DMS79 (cell line): ENCODE measurements at places on chromosomes 2 and 18.
A peak's percentile ranks its signal among the peaks of the same experiment; 100 is the strongest.

DNA sequence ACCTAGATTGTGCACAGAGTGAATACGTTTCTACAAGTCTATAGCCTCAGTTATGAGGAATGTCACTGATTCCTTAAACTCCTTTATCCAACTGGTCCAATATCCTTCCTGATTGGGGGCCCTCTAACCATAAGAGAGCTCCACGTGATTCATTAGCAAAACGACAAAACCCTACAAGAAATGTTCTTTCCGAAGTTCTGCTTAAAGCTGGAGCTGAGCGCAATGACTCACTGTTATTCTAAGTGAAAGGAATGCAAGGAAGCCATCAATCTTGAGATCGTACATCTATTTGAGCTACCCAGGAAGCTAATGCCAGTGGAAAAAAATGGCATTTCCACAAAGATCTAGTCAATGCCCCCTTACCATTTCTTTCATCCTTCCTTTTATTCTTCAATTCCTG is 354.9 kb upstream of the CDH20 start:
- DNase-seq: no peak

DNA sequence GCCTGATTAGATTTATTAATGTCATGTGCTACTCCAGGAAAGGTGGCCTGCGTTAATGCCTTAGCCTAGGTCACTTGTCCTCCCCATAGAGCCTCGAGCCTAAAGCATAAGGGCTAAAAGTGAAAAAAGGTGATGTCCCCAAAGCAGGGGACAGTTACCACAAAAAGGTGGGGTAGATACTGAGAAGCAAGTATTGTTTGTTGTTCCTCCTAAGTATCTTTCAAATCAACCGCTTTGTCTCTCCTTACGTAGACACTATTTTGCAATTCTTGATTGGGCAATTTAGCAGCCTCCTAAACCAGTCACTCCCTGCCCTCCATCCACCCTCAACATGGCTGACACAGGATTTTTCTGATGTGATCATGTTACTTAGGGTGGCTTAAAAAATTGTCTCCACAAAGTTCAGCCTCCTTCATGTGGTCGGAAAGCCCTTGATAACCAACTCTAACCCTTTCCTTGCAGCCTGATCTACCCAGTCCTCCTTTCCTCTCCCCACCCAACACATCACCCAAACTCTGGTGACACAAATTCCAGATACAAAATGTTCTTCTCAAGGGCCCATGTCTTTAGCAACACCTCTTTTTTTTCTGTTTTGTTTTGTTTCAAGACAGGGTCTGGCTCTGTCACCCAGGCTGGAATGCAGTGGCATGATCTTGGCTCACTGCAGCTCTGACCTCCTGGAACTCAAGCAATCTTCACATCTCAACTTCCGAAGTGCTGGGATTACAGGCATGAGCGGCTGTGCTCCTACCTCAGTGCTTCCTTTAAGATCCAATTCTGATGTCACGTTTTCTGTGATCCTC is 6.9 kb downstream of the INHA start:
- no peak for DNase-seq

GRCh38 chr2:178193823-178194599 is at the start of gene OSBPL6:
OSBPL6 (plus strand) TSS chr2:178194512; CDS start chr2:178306185, 111,673 bp downstream.
- peak; percentile 67 for DNase-seq

DNA sequence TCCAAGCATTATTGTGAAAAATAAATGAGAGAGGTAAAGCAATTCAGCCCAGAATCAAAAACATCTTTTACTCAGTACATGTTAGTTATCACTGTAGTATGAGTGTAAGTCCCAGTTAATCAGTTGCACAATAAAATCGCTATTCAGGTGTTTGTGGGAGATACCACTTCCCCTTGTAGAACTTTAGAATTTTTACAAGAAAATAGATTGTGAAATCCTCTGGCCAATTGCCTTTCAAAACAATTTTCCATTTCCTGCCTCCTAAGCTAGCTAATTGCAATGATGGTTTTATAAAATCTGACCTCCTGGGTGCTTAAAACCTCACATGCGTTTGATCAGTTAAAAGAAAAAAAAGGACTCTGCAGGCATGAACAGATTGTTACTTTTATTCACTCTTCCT is 332.5 kb downstream of the PID1 start:
- DNase-seq: no peak

DNA sequence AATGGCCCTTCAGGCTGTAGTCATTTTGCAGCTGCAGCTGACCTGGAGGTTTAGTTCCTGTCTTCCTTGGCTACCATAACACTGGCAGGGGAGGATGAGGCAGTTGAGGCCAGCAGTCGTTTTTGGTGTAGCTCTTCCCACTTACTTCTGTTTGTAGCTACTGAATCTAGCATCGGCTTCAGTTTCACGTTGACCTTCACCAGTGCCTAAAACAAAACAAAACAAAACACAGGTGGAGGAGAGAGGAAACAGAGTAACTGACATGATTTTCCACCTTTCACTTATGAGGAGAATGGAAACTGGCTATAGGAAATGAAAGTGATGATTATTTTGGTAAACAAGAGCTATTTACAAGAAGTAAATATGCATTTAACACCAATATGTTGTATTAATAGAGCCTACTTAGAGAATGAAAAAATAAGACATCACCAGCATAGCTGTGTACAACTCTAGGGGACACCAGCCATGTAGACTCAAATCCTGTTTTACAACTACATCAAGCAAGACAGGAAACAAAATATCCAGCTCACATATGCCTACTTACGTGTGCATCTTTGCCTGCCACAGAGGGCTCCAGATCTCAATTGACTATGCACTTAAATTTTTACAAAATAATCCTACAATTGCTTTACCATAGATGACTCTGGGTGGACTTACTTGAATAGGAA is 236.9 kb downstream of the AGPS start:
- DNase-seq: no peak

DNA sequence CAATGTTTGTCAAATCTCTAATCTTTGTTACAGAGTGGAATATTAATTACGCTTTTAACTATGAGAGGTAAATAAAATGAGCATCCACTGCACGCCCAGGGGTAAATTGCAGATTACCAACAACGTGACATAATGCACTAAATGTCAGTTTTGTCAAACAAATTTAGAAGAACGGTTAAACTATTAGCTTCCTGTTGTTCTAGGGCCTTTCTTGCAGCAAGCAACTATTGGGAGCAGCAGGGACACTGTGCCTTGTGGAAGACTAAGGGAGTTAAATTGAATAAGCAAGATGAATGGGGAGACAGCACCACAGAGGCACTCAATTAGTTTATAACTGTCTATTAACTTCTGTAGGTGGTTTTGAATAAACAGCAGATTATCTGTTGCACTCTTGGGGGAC is 391.0 kb upstream of the RAB12 start:
- no peak for DNase-seq

- DNase-seq: peak; percentile 10
These were observed 244.0 kb downstream of the DYSF start for GRCh38 chr2:71697106-71698004.

DNA sequence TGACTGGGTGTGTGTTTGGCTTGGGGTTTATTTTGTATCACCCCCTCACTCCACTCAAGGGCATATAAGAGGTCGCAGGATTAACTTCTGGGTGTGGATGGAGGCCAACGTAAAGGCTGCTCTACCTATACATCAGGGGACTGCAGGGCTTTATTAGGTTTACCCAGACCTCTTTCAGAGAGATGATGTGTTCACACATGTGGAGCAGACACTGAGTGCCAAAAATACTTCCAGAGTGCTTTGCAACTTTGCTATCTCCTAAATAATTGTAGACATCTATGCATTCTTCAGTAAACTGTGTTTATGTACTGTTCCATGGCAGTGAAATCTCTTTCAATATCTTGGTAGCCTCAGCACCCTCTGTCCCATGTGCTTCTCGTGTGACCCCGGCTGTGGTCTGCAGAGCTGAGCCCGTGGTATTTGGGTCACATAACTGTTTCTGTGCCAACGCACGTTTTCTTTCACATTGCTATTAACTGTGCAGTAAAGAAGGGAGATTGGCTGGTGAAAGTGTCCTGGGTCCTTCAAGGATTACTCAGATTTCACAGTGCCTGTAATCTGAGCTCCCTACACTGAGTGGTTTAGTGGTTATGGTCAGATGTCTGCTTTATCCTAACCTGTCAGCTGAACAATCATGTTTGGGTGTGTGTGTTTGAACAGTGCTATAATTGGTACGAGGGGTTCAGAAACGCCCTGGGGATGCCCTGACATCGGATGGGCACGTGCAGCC is 208.1 kb downstream of the VAPA start:
- DNase-seq: peak; percentile 26

DNA sequence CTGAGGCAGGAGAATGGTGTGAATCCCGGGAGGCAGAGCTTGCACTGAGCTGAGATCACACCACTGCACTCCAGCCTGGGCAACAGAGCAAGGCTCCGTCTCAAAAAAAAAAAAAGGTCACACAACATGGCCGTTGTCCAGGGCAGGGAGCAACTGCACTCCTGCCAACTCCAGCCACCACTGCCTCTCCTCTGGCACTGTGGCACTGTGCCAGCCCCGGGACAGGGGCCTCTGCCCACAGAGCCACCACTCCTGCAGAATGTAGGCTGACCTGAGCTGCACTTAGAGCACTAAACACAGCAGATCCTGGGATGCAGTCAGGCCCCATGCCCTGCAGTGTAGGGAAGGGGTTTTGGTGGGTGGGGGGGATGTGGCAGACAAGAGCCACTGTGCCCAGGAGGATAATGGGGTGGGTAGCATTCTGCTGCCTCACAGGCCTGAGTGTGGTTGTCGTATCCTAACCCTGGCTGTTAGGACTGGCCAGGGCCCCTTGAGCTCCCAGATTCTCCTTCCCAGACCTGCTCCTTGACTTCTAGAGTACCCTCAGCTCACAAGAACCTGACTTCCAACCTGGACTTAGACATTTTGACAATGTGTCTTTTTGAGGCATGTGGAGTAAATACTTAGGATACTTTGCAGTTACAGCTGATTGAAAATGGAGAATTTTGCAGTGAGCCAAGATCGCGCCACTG is 69.4 kb upstream of the SH3RF3 start:
- peak; percentile 34 for DNase-seq

- no peak for DNase-seq
These were observed 97.3 kb upstream of the CREB1 start for GRCh38 chr2:207432453-207432852.

GRCh38 chr18:7568426-7568825 is 1.3 kb downstream of the PTPRM start:
- DNase-seq: no peak

GRCh38 chr2:216881411-216881810 is 21.5 kb upstream of the TNP1 start:
- no peak for DNase-seq

DNA sequence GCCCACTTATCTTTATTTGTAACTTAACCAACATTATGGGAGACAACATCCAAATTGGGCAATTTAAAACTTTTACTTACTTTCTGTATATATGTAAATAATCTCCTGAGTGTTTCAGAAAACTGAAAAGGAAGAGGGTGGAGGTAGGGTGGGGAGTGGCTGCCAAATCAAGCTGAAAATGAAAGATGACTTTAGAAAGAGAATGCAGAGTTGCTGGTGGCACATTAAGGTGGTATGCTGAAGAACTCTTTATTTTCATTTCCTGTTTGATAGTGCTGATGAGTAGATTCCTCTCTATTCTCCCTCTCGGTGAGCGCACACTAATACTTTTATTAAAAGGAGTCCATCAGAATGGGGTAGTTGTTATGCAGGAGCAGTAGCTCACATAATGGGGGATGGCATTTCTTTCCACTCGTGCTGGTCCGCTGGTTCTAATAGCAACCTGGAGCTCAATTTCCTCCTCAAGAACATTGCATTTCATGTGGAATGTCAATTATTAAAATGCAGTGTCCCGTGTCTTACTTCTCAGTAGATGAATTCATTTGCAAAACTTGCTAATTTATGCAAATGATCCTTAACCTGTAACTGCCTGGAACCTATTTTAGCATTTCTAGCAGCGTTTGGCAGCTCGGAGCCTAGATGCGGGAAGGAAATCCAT is 466.9 kb upstream of the HNRNPA3 start:
- no peak for DNase-seq

DNA sequence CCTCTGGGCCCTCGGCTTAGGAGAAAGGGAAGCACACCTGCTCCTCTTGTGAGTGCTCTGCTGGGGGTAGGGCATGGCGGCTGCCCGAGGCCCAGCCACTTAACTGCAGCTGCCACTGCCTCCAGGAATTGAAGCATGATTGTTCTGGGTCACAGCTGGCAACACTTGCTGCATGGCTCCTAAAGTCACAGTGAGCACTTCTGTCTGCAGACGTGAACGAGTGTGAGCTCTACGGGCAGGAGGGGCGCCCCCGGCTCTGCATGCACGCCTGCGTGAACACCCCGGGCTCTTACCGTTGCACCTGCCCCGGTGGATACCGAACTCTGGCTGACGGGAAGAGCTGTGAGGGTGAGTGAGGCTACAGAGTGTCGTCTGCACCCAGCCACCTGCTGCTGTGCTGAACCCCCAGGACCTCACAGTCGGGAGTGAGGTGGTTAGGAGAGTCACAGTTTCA is 44.4 kb downstream of the FBLN7 start:
- peak; percentile 97 for DNase-seq

GRCh38 chr2:120869730-120870466 is 134.2 kb downstream of the GLI2 start:
- DNase-seq: no peak

DNA sequence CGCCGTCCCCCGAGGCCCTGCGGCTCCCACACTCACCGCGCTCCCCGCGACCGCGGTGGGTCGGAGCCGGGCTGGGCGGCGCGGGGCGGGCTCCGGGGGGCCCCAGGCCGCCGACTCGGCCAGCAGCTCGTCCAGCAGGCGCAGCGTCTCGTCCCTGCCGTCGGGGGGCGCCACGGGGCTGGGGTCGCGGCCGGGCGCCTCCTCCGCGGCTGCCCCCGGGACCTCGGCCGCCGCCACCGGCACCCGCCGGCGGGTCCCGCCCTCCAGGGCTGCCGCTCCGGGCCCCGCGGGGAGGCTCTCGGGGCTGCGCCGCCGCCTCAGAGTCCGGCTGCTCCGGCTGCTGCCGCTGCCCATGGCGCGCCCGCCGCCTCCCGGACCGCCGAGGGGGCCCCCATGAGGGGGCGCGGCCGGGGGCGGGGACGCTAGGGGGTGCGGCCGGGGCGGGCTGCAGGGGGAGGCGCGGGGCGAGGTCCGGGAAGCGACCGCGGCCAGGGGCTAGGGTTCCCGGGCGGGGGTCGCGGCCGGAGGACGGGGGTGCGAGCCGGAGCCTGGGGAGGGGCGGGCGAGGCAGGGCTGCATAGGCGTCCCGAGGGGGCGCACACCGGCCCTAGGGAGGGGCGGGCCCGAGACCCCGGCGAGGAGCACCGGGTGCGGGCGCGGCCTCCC is at the start of gene CYS1:
TSS of gene CYS1 (minus strand) at position 542 of the 666 bp plus-strand sequence. CDS start at position 354, 188 bp downstream.
- DNase-seq: no peak

- no peak for DNase-seq
These were observed 7.1 kb downstream of the PPP1R1C start for GRCh38 chr2:181992776-181993175.

DNA sequence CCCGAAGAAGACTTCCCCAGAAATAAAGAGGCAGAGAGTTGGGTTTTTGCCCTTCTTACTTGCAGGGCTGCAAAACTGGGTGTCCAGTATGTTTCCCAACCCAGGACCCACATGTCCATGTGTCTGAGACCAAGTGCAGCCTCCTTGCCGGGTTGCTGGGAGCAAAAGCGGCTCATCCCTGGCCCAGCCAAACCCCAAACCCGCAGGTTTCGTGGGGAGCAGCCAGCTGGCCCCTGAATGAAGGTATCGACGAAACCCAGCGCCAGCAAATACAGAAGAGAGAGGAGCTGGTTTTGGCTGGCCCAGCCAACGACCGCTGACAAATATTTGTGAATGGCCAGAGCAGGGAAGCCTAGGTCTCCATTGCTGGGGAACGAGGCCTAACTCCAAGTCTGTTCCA is 197.1 kb downstream of the SMAD7 start:
- DNase-seq: no peak
